ENCODE measurements at places on chromosomes 4 and X.

- DNase-seq, result no peak
These were observed 142.8 kb downstream of the GRIA2 start for GRCh38 chr4:157363360-157363759.

DNA sequence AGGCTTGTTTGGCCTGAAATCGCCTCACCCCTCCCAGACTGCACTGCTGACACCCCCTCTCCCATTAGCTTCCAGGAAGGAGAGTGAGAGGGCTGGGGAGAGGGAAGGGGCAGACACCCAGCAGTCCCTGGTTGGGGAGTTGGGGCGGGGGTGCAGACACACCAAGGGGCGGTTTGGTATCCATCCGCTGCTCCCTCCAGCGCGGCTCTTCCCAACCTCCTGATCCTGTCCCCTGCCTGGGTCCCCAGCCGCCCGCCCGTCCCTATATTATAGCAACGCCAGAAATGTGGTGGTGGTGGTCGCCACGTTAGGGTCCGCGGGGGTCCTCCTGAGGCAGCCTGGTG, 24.9 kb downstream of the GPRASP3 start:
- DNase-seq, result no peak

GRCh38 chrX:80879143-80879542, 69.5 kb upstream of the BRWD3 start:
- no peak for DNase-seq

- DNase-seq, result no peak
These were observed 110.5 kb downstream of the AR start for GRCh38 chrX:67654301-67654700.

DNA sequence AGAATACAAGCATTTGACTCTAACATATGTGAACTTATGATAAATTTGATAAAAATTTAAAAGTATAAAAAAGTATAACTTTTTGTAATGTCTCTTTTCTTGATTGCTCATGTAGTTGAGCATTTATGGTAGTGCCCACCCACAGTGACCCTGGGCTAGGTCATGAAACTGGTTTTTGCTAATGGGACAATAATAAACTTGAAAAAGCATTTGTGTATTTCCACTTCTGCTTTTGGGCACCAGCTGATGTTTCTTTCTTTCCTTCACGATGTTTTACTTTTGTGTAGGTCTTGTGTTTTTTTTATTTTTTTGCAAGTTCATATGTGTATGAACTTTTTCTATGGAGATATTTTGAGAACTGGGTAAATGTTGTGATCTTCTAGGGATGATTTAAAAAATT, 313.1 kb downstream of the CBLL2 start:
- DNase-seq, result no peak

GRCh38 chr4:151676301-151676700, 84.5 kb downstream of the GATB start:
- DNase-seq, result no peak

- no peak for DNase-seq
These were observed 393.5 kb upstream of the GRIA3 start for GRCh38 chrX:122790376-122791095.

- no peak for DNase-seq
These were observed 1307.3 kb downstream of the C4orf33 start for GRCh38 chr4:130403221-130403620.

DNA sequence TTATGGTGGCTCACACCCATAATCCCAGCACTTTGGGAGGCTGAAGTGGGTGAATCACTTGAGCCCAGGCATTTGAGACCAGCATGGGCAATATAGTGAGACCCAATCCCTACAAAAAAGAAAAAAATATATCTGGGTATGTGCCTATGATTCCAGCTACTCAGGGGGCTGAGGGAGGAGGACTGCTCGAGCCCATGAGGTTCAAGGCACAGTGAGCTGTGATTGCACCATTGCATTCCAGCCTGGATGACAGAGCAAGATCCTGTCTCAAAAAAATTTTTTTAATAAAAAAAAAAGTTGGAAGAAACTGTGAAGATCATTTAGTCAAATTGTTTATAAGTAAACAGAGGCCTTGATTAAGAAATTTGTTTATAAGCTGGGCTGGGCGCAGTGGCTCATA, 39.7 kb downstream of the KLHL8 start:
- no peak for DNase-seq

GRCh38 chr4:77631276-77631675, 25.7 kb downstream of the CXCL13 start:
- no peak for DNase-seq

DNA sequence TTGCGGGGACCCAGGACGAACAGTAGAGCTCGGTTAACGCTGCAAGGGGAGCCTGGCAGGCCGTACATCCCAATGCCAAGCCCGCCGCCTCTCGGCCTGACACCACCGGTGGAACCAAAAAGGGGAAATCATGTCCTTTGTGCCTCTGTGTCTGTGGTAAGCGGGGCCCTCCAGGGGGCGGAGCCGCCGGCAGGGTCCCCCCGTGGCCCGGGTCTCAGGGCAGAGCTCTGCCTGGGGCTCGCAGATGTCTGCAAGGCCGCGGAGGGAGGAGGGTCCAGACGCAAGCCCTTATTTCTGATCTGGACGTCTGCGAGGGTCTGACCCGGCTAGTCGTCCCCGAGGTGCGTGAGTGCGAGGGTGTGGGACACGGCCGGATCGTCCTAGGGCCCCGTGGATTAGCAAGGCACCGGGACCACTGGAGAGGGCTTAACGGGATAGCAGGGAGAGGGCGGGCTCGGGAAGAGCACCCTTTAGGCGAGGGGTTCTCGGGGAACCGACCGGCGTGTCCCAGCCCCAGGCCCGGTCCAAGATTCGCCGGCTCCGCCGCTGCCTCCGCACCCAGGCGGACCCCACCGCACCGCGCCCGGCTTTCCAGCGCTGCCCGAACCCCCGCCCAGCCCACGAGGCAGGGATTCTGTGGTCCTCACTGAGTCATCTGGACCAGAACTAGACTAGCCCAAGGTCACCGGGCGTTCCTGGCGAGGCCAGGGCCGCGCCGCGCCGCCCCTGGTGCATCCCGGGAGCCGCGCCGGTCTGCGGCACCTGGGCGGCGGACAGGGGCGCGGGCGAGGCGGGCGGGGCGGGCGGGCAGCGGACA, 863 bp upstream of the FAM193A start:
- peak; percentile 62 for DNase-seq

DNA sequence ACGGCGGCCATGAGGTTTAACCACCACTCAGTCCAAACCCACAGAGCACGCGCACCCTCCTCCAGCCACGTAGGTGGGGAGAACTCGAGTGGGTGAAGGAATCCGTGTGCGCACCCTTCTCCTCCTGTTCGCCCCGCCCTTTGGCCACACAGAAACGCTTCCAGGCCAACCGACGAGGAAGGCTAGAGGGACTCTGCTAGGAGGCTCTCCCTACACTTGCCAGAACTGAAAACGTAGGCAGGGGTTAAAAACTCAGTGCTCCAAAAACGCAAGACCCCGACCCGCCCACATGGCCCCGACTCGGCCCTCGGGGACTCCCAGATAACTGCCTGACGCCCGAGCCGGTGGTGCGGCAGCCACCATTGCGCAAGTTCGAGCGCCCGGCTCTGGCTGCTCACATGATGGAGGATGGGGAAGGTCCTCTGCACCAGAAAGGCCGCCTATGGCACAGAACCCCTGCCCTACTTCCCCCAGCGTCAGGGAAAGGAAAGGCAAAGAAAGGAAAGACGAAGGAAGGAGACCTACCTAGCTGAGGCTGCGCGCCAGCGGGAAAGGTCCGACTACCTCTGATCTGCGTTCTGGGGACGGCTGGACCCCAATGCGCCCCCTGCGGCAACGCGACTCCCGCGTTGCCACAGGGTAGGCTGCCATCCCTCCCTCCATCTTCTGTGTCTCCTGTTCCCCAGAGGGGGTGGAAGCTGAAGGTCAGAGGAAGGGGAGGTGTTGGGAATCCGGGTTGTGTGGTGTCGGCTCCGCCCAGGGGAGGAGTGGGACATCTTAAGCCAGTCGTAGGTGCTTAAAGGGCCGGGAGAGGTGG, 201.9 kb upstream of the AGTR2 start:
- DNase-seq, result no peak

GRCh38 chr4:109592367-109592766, 32.3 kb downstream of the MCUB start:
- DNase-seq, result no peak

DNA sequence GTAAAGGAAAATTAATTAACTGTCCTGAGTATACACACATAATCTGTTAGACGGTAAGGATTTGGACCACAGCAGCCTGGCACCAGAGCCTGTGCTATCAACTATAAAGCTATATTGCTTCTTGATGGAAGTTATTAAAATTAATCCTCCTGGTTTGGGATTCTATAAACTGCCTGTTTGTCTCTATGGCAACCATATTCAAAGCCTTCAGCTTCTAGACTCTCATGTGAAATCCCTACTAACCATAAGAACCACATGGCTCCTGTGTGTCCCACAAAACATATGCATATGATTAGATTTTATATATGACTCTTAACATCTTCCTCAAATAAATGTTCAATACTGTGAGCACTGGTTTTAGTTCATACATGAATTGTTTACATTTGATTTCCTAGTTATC, 380.8 kb downstream of the ANKRD50 start:
- DNase-seq, result no peak

DNA sequence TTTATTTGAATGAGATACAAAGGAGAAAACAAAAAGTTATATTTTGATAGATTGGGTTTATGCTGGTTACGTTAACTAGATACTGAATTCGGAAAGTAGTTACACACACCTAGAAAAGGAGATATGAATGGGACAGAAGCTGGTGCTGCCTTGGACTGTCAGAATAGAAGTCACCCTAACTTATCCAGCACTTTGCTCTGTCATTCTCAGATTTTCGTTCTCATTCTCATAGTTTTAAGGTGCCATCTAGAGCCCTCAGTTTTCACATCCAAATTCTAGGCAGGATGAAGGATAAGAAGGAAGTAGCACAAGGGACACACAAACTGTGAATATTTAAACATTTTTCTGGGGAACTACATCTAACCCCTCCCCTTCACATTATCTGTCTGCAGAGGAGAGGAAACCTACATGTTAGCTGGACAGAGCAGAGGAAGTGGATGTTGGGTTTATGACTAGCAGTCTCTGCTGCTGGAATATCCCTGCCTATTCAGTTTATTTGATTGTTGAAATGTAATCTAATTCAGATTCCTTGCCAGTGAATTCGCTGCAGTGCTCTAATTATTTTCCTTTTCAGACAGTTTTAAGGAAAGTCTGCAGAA, 521.9 kb downstream of the FAT4 start:
- DNase-seq, result no peak

DNA sequence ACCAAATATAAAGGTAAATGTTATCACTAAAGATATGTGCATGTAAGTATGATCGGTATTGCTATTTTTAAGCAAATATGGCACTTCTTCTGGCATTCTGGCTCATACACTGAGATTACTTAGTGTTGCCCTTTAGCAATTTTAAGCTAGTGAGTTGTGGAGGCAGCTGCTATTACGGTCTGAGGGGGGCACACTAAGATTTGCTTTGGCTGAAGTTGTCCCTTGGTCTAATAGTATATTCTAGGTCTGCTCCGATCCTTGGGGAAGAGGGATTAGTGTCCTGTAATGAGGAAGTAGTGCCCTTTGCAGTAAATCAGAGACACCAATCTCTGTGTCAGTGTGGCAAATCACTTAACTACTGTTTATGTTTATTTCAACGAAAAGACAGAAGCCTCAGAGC, 196.5 kb upstream of the FTHL17 start:
- DNase-seq, result no peak

DNA sequence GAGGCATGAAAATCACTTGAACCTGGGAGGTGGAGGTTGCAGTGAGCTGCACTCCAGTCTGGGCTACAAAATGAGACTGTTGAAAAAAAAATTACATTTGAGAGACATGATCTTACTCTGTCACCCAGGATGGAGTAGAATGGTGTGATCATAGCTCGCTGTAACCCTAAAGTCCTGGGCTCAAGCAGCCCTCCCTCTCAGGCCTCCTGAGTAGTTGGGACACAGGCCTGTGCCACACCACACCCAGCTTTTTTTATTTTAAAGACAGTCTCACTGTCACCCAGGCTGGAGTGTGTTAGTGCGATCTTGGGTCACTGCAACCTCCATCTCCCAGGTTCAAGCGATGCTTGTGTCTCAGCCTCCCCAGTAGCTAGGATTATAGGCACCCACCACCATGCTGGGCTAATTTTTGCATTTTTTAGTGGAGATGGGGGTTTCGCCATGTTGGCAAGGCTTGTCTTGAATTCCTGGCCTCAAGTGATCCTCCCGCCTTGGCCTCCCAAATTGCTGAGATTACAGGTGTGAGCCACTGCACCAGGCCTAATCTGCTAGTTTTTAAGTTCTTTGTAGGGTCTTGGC, 6.1 kb downstream of the RPS3A start:
- no peak for DNase-seq

GRCh38 chr4:169627307-169627706, 6.9 kb downstream of the CLCN3 start:
- DNase-seq, result no peak

DNA sequence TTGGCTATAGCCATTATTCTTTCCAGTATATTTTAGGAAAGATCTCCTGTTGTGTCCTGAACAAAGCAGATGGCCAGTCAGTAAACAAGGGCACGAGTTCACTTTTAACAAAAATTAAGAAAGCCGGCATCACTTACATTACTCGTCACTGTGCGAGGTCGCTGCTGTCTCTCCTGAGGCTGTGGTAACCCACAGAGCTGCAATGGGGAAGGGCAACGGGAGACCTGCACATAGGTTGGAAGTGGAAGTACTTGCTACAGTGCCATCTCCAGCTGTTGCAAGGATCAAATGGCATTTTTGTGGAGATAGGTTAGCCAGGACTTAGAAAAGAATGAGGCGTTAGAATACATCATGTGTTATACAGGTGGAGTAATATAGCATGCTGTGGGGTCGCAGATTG, 132.2 kb downstream of the KLHL8 start:
- DNase-seq, result no peak

DNA sequence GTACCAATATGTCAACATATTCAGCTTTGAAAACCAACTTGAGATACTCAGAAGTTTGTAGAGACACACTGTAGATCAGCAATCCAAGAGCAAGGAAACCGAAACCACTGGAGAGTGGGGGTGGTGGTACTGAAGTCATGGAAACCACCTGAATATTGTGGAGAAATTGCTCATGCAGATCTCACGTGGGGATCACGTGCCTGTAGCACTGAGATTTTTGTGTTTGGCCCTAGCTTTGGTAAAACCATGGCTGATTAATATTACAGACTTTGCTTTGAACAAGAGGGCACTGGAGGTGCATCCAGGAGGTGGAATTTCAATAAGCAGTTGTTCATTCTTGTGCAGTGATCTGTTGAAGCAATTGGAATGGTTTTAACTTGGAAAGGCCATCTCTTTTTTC, 47.2 kb downstream of the GBA3 start:
- no peak for DNase-seq

- peak; percentile 30 for DNase-seq
These were observed 6.8 kb upstream of the TCEANC start for GRCh38 chrX:13646154-13646549.

DNA sequence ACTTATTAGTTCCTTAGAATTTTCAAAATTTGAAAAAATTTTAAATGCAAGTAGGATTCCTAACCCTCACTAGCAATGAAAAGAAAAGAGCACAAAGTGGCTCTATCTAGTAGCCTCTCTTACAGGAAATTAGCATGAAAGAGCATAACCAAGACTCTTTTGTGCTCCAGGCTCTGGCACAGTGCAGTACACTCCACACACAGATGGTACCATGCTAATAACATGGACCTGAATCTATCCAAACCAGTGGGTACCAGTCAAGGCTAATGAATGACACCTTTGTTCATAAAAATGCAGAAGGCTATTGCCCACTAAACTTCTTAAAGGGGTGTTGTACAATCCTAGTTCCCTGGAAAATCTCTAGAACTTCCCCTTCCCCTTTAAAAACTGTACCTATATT, 119.0 kb downstream of the MANBA start:
- no peak for DNase-seq

Measured in activated T-cell treated with anti-CD3 and anti-CD28 coated beads, Interleukin-2, amount 50 U/mL, for 1 hour (primary cell).